Immature natural killer cell (primary cell): ENCODE measurements at places on chromosomes 12 and 14.

GRCh38 chr14:65100922-65101541 lies 1.3 kb downstream of the MAX start:
- DNase-seq = peak; percentile 51

DNA sequence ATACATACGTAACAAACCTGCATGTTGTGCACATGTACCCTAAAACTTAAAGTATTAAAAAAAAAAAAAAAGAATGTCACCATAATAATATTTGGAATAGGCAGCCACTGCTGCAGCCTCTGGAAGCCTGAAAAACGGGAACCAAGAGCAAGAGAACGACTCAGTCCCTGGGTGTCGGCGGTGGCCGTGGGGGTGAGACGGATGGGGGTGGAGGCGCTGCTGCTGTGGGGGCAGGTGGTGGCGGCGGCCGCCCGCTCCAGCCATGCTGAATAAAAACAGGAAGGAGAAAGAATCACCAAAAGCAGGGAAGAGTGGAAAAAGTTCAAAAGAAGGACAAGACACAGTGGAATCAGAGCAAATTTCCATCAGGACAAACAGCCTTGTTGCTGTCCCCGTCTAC lies 46.9 kb downstream of the ZFYVE21 start:
- no peak for DNase-seq

DNA sequence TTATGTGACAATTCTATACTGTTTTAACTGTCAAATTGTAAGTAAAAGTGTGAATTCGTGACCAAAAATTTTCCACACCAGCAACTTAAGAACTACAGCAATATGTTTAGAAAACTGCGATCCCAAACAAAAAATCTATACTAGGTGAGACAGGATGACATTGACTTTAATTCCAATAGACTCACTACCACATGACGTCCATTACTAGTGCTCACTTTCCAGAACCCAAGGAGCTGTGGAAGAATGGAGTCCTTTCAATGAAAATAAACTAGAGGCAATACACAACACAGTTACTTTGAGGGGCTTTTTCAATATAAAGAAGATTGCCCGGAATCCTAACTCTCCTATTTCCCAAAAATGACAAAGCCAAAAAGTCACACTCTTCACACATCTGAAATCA lies 1.4 kb downstream of the EPS8 start:
- no peak for DNase-seq

DNA sequence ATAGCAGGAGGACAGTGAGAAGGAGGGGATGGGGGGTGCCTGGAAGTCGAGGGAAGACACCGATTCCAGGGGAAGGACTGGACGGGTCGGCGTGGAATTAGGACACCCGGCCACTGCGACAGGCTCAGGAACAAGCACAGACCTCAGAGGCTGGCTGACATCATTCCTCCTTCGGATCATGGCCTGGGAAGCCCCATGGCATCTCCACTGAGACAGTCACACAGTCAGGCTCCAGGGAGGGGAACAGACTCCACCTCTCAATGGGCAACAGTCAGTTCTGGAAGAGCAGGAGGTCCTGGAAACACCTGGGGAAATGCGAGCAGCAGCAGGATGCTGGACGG lies 67.9 kb upstream of the FBRSL1 start:
- DNase-seq = no peak

GRCh38 chr12:75545636-75546035 lies 34.2 kb upstream of the KRR1 start:
- DNase-seq = no peak

- no peak for DNase-seq
Observed at GRCh38 chr12:15196221-15196620, 25.0 kb downstream of the RERG start.

- DNase-seq = no peak
Observed at GRCh38 chr12:106715582-106715981, 58.9 kb upstream of the RIC8B start.
